ENCODE measurements at places on chromosomes 3 and 15.

- DNase-seq = no peak
These were observed 83.5 kb downstream of the FAM81A start for GRCh38 chr15:59521443-59521842.

DNA sequence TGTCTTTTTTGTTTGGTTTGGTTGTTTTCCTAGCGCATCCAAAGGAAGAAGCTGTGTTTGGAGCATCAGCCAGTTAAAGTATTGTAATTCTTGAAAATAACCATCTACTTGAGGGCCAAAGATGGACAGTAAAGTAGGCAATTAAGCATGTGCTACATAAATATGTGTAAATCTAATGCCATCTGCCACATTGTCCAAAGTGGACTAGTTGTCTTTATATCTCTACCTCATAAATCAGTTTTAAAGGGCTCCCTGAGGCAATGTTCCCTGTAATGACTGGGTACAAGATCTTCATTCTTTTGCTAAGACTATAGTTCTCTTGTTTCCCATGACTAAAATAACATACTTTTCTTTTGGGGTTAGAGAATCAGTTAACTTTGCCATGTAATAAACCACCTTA lies 460.0 kb upstream of the RARB start:
- no peak for DNase-seq

DNA sequence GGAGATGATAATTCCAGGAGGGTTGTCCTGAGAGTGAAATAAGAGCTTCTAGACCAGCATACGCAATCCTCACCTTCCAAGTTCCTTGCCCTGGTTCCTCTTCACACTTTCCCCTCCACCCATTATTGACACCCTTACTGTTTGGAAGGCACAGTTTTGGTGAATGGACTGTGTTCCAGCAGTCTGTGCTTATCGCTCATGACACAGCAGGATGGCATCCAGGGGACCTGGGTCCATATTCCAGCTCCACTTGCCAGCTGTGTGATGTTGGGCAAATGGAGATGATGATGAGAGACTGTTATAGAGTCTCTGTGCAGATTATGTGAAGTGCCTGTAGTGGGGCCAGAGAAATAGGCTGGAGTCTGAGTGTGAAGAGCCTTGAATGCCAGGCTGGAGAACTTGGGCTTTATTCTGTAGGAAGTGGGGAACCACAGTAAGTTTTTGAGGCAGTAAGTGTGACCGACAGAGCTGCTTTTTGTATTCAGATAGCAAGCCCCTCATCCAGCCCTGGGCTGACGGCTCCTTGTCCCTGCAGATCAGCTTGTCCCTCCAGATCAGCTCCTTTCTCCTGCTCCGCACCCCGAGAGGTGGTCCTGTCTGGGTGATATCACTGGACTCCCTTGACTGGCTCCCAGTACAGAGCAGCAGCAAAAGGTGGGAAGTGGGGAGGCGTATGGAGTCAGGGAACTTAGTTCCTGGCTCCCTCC lies 8.1 kb downstream of the KBTBD13 start:
- DNase-seq = peak; percentile 8

GRCh38 chr15:25242957-25243799 lies 195.6 kb downstream of the UBE3A start:
- DNase-seq = no peak

GRCh38 chr3:133161656-133162055 lies 123.5 kb downstream of the TMEM108 start:
- DNase-seq = no peak

DNA sequence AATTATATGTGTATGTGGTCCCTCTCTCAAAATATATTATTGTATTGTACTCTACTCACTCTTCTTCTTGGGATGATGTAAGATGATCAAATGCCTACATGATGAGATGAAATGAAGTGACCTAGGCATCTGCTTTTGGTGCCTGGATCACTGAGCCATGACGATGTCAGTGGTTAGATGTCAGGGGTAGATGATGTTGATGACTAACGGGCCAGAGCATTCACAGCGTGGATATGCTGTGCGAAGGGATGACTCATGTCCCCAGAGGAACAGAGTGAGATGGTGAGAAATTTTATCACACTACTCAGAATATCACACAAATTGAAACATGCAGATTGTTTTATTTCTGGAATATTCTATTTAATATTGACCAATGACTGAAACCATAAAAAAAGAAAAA lies 233.9 kb upstream of the CADM2 start:
- DNase-seq = peak; percentile 16

GRCh38 chr15:45306105-45306504 lies 54.1 kb downstream of the SLC28A2 start:
- no peak for DNase-seq

DNA sequence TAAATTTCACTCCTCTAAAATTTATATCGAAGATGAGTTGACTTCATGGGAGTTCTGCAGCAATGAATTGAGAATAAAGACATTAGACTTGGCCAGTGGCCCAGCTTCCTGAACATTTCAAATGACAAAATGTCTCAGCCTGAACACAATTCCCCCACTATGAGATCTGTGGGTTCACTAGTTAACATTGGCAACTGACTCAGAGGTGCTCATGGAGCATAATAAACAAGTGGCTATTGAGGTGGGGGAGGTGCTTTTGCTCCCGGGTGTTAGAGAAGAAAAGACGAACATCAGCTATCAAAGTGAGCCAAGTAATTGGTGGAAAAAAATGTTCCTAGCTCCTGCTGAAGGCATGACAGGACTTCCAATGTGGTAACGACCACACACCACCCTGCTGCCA lies 6.3 kb downstream of the ATP13A4 start:
- DNase-seq = no peak
